ENCODE measurements at places on chromosomes 3 and 15. TPM values are rescaled to one million over a fixed set of nuclear protein-coding genes. Genes with fewer than 3 reads are reported as not detected.

DNA sequence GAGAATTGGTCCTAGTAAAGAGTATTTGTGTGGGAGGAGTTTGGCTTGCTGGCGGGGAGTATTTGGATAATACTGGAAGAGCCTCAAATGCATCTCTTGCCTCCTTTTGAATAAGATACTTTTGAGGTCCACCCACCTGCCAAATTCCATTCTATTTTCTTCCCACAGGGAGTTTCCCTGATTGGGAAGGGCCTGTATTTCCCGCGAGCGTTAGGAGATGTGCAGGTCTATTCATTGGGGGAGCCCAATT is 406 bp upstream of the RASA2 start:
- H3K27me3 ChIP-seq, result no peaks in the 10 kb centered on the region
- H3K4me1 ChIP-seq, result peaks cover 13% of the 10 kb centered on the region
- H3K27ac ChIP-seq, result peak overlapping the region; percentile 56
- peak overlapping the region; percentile 73 for H3K4me3 ChIP-seq
- H3K36me3 ChIP-seq, result no peaks in the 10 kb centered on the region

GRCh38 chr3:78275420-78275852 is 1235.5 kb downstream of the ROBO2 start:
- no peak overlapping the region for H3K27ac ChIP-seq
- H3K4me3 ChIP-seq, result no peak overlapping the region
- no peak for DNase-seq
- no peaks in the 10 kb centered on the region for H3K27me3 ChIP-seq
- H3K4me1 ChIP-seq, result no peaks in the 10 kb centered on the region

DNA sequence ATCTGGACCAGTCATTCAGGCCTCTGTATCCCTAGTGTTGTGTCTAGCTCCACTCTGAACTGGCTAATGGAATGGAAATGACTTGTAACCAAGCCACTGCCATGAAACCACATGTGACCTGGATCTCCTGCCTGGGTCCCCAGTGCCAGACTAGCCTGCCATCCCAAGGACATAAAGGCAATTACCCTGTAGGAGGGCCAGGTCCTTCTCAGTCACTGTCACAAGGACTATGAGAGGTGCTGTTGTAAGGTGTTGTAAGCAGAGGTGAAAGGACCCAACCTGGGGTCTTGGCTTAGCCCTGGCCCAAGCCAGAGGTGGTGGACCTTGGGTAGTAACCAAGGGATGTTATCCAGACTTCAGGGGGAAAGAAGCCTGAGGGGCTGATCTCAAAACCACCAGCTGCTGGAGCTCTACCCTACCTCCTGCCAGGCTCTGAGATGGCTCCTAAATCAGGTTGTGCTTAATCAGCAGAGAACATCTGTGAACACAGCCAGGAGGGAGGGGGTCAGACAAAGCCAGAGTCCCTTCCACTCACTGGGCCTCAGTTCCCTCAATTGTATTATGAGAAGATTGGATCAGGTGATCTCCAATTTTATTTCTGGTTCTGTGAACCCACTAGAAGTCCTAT is 15.7 kb upstream of the KLHL24 start:
- no peak for DNase-seq
- no peaks in the 10 kb centered on the region for H3K27me3 ChIP-seq
- no peaks in the 10 kb centered on the region for H3K4me1 ChIP-seq
- H3K4me3 ChIP-seq, result no peak overlapping the region
- no peaks in the 10 kb centered on the region for H3K36me3 ChIP-seq

- DNase-seq, result no peak
- H3K27ac ChIP-seq, result no peak overlapping the region
- no peaks in the 10 kb centered on the region for H3K36me3 ChIP-seq
These were observed 753 bp downstream of the EPHB1 start for GRCh38 chr3:134795746-134796280.

DNA sequence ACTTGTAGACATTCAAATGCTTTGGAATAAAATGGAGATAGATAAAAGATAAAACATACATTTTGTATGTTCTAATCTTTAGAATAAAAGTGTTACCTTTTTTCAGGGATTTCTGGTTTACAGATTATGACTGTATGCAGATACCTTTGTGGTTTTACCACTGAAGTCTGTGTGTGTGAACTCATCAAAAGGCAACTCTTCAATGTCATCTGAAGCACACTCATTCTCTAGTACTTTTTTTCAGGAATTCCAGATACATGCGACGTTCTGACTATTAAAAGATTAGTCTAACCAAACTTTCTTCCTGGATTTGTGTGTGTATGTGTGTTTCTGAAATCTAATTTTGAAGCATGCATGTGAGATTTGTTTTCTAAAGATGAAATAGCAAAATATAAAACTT is 188.6 kb downstream of the NLGN1 start:
- H3K27ac ChIP-seq, result no peak overlapping the region
- no peak overlapping the region for H3K4me3 ChIP-seq
- peaks cover 9% of the 10 kb centered on the region for H3K27me3 ChIP-seq
- DNase-seq, result no peak

GRCh38 chr15:79549196-79549595 is 117.1 kb downstream of the MINAR1 start:
- H3K27me3 ChIP-seq, result peaks cover 4% of the 10 kb centered on the region
- H3K36me3 ChIP-seq, result no peaks in the 10 kb centered on the region
- no peak overlapping the region for H3K4me3 ChIP-seq
- H3K4me1 ChIP-seq, result no peaks in the 10 kb centered on the region
- DNase-seq, result no peak

- no peak overlapping the region for H3K4me3 ChIP-seq
- H3K27ac ChIP-seq, result no peak overlapping the region
- H3K36me3 ChIP-seq, result no peaks in the 10 kb centered on the region
- DNase-seq, result no peak
- H3K27me3 ChIP-seq, result no peaks in the 10 kb centered on the region
These were observed 30.3 kb downstream of the FGF12 start for GRCh38 chr3:192696943-192697587.

GRCh38 chr3:122680475-122681283 is at the start of gene PARP14:
TSS of gene PARP14 (plus strand) at chr3:122680839. CDS start at chr3:122680884, 45 bp downstream.
- H3K27ac ChIP-seq, result peak within 1 kb of the TSS; percentile 95
- H3K27me3 ChIP-seq, result no peaks in the 10 kb centered on the region
- no peaks in the 10 kb centered on the region for H3K36me3 ChIP-seq

DNA sequence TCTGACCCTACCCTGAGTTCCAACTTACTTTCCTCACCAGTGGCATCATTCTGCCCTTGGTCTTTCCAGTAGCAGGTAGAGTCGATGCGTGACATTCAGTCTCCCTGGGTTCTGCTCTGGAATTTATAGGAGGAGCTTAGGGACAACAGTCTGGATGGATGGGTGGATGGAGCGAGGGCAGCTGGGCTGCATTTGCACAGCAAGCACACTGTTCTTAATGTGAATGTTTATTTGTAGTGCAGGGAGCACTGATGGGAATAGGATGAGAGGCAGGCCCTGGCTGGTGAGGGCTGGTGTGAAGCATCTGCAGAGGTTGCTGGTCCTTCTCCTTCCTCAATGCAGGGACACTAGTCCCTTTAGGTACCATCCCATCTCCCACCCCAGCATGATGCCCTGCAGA is 176.2 kb downstream of the EPHB1 start:
- no peak overlapping the region for H3K4me3 ChIP-seq
- no peaks in the 10 kb centered on the region for H3K36me3 ChIP-seq
- H3K27ac ChIP-seq, result no peak overlapping the region
- DNase-seq, result no peak

DNA sequence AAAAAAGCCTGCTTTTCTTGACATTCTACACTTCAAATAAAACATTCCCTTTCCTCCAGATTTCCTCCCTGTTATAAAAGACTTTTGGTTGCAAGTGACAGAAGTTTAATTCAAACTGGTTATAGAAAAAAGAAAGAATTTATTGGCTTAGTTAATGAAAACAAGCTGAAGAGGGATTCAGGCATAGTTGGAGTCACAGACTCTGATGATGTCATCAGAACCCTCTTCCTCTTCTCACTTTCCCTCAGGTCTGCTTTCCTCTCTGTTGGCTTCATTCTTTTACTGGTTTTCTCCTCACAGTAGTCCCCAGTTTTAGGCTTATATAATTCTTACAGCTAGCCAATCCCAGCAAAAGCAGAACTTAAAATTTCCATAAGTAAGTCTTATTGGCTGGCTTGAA is 32.0 kb upstream of the MBNL1 start:
- H3K4me3 ChIP-seq, result no peak overlapping the region
- no peaks in the 10 kb centered on the region for H3K36me3 ChIP-seq
- DNase-seq, result no peak
- H3K4me1 ChIP-seq, result peaks cover 7% of the 10 kb centered on the region
- H3K27ac ChIP-seq, result no peak overlapping the region

- DNase-seq, result no peak
- H3K27me3 ChIP-seq, result no peaks in the 10 kb centered on the region
- H3K4me3 ChIP-seq, result no peak overlapping the region
- no peaks in the 10 kb centered on the region for H3K36me3 ChIP-seq
- H3K27ac ChIP-seq, result no peak overlapping the region
- no peaks in the 10 kb centered on the region for H3K4me1 ChIP-seq
These were observed 44.3 kb upstream of the CPNE4 start for GRCh38 chr3:132079147-132079546.

GRCh38 chr3:128113817-128114794 is 9.5 kb downstream of the RUVBL1 start:
- no peaks in the 10 kb centered on the region for H3K4me1 ChIP-seq
- no peak overlapping the region for H3K27ac ChIP-seq
- H3K27me3 ChIP-seq, result no peaks in the 10 kb centered on the region
- no peak for DNase-seq
- H3K36me3 ChIP-seq, result peaks cover 21% of the 10 kb centered on the region

GRCh38 chr15:78921940-78922339 is 22.9 kb downstream of the CTSH start:
- DNase-seq, result no peak
- peaks cover 78% of the 10 kb centered on the region for H3K36me3 ChIP-seq
- H3K27ac ChIP-seq, result no peak overlapping the region
- no peaks in the 10 kb centered on the region for H3K27me3 ChIP-seq
- no peak overlapping the region for H3K4me3 ChIP-seq

- peak; percentile 47 for DNase-seq
- H3K36me3 ChIP-seq, result no peaks in the 10 kb centered on the region
- H3K4me3 ChIP-seq, result no peak overlapping the region
- no peaks in the 10 kb centered on the region for H3K4me1 ChIP-seq
These were observed 68.8 kb upstream of the IQSEC1 start for GRCh38 chr3:13141991-13142412.

DNA sequence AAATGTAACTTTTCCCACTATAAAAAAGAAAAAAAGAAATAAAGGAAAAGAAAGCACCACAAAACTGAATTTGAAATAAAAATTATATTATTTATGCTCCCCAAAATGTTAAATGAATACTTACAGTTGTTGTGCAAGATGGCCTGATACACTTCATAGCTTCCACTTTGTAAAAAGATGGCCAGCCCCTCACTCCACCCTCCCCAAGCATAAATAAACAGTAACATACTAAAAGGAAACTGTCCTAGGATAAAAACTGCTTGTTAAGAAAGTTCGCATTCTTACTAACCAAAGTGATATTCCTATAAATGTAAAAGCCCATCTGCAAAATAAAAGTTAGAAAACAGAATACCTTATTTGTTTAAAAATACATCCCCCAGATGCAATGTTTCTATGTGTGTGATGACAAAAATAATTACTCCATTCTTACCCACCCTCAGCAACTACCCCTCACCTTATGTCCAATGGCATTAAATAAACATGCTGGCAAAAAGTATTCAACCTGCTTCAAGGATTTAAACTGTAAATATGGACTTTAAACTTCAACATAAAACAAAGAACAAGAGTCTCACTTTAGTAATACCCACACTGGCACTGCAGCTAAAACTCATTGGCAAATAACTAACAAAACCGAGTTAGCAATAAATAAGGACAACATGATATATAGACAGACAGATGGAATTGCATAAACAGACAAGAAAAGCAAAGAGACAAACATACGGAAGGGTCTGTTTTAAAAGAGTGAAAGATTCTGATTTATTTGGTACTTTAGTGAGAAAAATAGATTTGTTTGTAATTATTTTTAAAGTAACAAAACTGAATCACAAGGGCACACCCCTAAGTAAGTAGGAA is 47.7 kb downstream of the ZBTB20 start:
- DNase-seq, result no peak
- peak overlapping the region; percentile 51 for H3K4me3 ChIP-seq
- peaks cover 13% of the 10 kb centered on the region for H3K4me1 ChIP-seq
- peak overlapping the region; percentile 70 for H3K27ac ChIP-seq
- H3K27me3 ChIP-seq, result no peaks in the 10 kb centered on the region

DHFR2 gene
- total RNA-seq, result 8.1 TPM

ANKDD1A gene
- total RNA-seq, result 6.0 TPM

SGO1 gene
- not detected for total RNA-seq

RAB5A gene
- 71.7 TPM for total RNA-seq

ATP13A4 gene
- total RNA-seq, result 248 TPM

ATP2B2 gene
- total RNA-seq, result 0.06 TPM

ITPKA gene
- total RNA-seq, result 0.67 TPM

CSPG5 gene
- total RNA-seq, result 5.4 TPM

GOLGA8S gene
- total RNA-seq, result 0.20 TPM

SPESP1 gene
- 1.2 TPM for total RNA-seq

SERINC4 gene
- total RNA-seq, result not detected

MNS1 gene
- 0.58 TPM for total RNA-seq

TM4SF18 gene
- 13.4 TPM for total RNA-seq

ANKUB1 gene
- not detected for total RNA-seq

SPTBN5 gene
- 1.9 TPM for total RNA-seq
